ENCODE measurements at places on chromosomes 11 and 22.

GRCh38 chr11:116740741-116741140 lies 32.0 kb downstream of the BUD13 start:
- no peak for DNase-seq

GRCh38 chr11:73622926-73623593 lies 23.3 kb upstream of the PLEKHB1 start:
- no peak for DNase-seq

GRCh38 chr22:36291831-36292740 lies 39.2 kb downstream of the APOL1 start:
- peak; percentile 36 for DNase-seq

- no peak for DNase-seq
These were observed 318.7 kb upstream of the PITPNB start for GRCh38 chr22:28237783-28238182.

DNA sequence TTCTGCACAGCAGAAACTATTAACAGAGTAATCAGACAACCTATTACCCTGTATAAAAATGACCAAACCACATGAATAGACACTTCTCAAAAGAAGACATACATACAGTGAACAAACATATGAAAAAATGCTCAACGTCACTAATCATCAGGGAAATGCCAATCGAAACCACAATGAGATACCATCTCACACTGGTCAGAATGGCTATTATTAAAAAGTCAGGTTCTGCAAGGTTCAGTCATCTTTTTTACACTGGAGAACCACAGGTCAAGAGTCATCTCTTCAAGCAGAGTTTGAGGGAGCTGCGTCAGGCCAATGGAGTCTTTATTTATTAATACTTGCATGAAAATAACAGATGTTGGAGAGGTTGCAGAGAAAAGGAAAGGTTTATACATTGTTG lies 40.4 kb downstream of the RCN1 start:
- no peak for DNase-seq

GRCh38 chr11:116605543-116606459 lies 167.0 kb downstream of the BUD13 start:
- DNase-seq = no peak

DNA sequence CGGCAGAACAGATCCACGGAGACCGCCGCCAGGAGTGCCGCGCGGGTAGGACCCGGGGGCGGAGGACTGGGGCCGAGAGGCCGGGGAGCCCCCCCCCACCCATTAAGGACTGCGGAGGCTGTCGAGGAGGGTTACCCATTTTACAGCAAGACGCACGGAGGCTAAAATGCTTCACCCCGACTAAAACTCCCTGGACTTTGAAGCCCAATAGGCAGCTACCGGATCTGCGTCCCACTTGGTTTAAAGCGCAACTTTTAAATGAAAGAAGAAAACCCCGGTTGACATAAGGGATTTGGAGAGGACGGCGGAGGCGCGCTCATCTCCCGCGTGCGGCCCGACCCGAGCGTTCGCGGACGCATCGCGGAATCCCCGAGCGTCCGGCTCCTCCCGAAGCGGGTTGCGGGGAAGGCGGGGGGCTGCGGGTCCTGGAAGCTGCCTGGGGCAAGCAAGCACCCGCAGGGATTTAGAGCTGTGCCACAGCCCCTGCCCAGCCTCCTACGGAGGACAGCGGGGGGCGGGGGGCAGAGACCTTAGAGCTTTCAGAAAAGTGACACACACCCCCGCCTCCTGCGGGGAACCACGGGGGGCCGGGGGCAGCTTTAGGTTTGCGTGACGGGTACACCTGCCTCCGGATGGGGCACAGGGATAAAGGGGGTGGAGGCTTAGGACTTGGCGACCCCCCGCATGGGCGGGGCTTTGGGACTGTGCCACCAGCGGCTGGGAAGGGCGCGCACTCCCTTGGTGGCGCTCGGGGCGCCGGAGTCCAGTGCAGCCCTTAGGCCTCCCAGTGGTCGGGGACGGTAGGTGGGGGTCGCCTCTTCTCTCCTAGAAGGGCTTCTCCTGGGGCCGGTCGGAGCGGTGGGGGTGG lies 760 bp upstream of the CELSR1 start:
- DNase-seq = no peak

- DNase-seq = no peak
These were observed 48.4 kb upstream of the KCNQ1OT1 start for GRCh38 chr11:2748061-2748813.

DNA sequence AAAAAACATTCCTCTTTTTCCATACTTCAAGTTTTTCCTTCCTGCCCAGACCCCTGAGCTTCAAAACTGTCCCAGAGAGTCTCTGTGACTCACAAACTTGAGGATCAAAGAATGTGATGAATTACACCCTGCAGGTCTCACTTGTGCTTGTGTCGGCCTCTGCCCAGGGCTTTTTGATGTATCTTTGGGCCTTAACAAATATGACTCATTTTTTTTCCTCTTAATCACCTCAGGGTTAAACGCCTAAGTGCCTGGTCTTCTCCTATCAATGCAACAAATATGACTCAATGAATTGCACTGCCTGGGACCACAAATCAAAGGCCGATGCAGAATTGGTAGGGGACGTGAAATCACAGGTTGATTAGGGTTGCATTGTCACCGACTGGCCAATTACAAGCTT lies 267.7 kb downstream of the LARGE1 start:
- DNase-seq = no peak

DNA sequence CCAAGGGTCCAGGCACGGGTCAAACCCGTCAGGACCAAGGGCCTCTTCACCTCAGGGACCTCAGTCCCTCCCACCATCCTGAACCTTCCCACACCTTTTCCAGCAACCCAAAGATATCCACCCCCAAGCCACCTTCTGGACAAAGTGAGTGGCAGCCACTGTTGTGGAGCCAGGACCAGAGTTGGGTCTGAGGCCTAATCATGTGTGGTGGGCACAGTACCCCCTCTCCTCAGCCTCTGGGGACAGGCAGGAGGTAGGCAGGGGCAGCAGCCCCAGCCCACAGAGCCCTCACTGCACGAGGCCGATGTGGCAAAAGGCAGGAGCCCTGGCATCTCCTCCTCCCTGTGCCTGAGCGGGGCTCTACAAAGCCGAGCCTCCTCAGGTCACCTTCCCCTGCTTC lies 2.5 kb downstream of the KCNJ11 start:
- DNase-seq = no peak

DNA sequence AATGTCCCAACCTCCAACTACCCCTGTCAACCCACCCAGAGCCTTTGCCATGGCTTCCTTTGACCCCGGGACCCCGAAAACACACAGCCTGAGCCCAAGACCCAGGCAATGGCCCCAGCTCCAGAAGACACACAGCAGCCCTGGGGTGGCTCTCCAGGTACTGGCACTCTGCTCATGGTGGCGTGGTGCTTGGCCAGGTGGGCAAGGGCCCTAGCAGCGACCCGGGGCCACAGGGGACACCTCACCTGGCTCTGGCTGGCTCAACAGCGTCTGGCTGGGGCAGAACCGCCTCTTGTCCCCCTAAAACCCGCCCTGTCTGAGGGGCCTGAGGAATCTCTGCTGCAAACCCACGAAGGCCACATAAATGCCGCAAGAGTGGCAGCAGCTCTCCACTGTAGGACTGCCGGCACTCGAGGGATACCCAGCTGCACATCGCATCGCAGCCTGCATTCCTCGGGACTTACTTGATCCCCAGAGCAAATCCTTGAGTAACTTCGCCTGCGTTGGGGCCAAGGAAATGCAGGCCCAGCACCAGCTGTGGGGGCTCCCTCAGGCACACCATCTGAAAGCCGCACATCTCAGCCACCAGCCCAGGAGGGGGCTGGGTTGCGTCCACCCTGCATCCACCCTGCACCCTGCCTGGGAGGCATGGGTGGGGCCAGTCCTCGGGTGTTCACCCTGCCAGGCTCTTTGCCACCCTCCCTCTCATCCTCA lies 23.1 kb upstream of the GNB1L start:
- peak; percentile 26 for DNase-seq

DNA sequence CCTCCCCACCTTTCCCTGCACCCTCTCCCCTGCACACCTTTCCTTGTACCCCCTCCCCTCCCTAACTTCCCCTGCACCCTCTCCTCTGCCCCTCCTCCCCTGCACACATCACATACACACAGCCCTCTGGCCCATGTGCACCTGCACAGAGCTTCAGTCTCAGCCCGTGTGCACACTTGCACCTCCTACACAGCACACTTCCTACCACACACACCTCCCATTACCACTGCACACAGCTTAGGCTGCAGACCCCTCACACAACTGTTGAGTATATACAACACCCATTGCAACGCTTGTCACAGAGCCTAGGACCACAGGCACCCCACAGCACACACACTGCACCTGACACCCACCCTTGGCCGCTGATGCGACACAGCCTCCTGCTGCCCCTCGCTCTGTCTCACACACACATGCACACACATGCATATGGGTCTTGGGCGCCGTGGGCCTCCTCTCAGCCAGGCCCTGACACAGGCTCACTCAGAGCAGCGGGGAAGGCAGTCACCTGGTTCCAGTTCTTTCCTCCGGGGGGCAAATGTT lies 411 bp downstream of the SIGIRR start:
- DNase-seq = no peak

DNA sequence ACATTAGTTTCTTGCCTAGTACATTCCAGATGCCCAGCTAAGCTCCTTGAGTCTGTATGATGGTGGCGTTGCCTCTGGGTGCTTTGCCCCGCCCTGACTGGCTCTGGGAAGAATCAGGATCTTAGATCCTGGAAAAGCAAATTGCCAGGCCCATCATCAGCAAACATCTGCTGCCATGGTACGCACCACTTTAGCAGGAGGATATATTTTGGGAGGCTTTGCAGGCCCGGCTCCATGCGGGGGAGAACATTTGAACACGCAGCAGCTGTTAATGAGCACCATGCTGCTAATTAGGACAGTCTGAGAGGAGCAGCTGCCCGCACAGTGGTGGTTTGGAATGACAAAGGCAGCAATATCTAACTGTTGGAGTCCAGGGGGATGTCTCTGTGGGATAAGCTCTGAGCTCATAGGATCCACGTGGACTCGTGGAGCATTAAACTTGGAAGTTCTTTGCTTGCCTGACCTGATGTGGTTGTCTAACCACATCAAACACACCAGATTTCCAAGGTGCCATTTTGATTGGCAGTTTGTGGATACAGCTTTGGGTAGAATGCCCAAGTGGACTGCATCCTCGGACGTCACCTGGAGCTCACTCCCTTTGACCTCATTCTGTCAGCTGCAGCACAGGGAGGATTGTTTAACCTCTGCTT lies 217.0 kb upstream of the ZBED5 start:
- no peak for DNase-seq

- DNase-seq = no peak
These were observed 15.9 kb upstream of the NFRKB start for GRCh38 chr11:129911298-129911697.

- DNase-seq = no peak
These were observed 9.4 kb upstream of the PIM3 start for GRCh38 chr22:49951000-49951677.

DNA sequence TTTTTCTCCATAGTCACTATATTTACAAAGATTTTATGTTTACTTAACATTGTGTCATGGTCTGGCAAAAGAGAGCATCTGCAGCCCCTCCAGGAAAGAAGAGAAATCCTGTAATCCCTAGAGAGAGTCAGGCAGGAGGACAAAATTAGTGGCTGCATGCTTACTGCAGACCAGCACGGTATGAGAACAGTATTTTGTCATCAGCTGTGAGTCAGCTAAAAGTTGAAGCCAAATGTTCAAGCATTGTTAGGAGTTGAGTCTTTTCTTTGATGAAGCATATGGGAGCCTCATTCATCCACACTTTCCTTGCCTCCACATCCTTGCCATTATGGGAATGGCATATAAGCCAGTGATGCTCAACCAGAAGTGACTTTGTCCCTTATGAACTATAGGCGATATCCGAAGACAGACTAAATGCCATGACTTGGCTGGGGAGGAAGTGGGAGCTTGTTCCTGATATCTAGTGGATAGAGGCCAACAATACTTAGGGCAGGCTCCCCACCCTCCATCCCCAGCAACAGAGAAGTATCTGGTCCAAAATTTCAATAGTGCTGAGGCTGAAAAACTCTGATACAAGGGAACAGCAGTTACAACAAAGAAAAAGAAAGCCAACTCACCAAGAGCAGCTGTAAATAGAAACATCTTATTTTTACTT lies 112.0 kb upstream of the OR5AK2 start:
- DNase-seq = no peak

- no peak for DNase-seq
These were observed 13.5 kb upstream of the CRY2 start for GRCh38 chr11:45833761-45834160.

GRCh38 chr11:117999354-117999993 lies 13.3 kb downstream of the IL10RA start:
- no peak for DNase-seq

DNA sequence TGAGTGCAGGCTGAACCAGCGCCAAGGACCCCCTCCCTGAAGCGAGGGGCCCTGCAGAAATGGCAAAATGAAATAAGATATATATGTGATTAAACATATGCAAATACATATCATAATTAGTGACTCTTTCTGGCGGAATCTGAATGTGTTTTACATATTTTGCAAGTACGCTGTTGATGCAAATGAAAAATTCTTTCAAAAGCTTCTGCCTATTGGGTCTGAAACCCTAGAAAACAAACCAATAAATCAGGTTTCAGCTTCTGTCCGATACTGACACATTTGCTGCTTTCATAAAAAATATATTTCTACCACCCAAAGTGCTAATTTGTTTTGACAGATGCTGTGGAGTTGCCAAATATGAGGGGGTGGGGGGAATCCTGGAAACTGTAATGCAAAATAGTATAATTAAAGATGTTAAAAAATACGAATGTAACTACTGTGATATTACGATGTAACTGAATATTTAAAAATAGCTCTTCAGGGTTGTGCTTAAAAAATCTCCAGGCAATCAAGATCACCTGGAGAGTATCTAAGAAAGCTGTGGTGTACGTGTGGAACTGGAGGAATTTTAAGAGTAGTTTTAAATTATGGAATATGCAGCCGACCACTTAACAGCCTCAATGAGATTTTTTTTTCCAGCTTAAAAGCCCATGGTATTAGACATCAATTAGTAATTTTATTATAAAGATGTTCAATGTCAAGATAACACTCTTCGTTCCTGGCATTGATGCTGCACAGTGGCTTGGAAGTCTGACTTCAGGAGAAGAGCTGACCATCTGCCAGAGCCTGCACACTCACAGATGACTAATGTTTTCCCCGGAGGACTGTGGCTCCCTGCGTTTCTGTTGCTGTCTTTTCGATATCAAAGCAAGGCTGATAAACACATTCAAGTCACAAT lies 122.2 kb upstream of the RCN1 start:
- no peak for DNase-seq

All from Right ventricle myocardium superior (tissue), 1 donor.